Liver (tissue), 10 donors: ENCODE measurements at places on chromosomes 3 and 15. TPM values are rescaled to one million over a fixed set of nuclear protein-coding genes. Genes with fewer than 3 reads are reported as not detected.
A peak's percentile ranks its signal among the peaks of the same experiment; 100 is the strongest.

- no peak for DNase-seq
Observed at GRCh38 chr3:104286645-104287044, 1080.1 kb upstream of the ALCAM start.

GRCh38 chr3:171377859-171378258 is 82.3 kb downstream of the TNIK start:
- DNase-seq: no peak

DNA sequence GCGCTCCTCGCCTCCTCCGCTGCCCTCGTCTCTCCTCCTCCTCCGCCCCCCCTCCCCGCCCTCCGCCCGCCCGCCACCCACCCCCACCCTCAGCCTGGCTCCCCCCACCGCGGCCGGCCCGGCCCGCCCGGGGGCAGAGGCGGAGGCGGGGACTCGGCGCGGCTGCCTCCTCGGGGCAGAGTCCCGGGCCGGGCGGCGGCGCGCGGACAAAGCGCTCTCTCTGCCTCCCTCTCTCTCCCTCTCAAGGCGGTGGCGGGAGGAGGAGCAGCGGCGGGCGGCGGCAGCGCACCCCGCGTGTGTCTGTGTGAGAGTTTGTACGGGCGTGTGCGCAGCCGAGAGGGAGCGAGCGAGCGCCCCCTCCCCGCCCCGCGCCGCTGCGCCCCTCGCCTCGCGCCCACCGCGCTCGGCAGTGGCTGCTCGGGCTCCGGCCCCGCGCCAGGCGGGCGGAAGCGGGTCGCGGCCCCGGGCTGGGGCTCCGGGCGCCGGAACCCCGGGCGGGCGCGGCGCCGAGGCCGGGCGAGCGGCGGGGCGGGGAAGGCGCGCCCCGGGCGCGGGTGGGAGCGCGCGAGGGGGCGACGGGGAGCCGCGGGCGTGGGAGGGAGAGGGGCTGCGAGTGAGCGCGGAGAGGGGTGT is at the start of gene IGF2BP2:
IGF2BP2 (minus strand) TSS at position 37 of the 633 bp plus-strand sequence. CDS start 82 bp downstream, outside the sequence.
- DNase-seq: peak; percentile 83

DNA sequence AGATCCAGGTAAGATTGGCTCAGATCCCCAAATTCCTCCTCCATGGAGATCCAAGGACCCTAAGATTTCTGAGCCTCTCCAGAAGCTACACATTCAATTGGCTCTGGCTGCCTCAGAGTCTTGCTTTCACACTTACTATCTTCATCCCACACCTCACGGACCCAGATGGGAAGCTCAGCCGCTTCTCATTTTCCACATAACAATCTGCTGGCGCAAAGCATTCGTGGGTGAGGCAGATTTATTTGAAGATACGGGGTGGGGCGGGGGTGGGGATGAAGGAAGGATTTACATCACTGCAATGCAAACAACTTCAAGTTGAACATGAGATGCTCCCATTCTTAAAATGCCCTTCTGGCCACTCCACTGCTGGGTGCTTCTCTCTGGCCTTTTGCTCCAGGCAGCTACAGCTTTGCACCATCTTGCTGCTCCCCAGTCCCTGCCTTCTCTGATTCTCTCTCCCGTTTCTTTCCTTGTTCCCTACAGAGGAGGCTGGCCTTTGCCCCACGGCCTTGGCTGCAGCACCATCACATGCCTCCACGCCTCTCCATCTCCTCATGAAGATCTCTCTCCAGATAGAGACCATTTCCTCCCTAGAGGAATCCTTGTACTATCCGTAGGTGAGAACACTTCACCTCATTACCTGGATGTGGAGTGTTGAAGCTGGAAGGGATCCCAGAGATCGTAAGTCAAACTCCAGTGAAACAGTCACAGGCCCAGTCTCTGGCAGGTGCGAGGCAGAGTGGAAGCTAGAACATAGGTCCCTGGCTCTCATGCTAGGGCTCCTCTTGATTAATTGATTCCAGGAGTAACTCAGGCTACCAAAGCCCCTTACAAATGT is 175.9 kb downstream of the RPLP1 start:
- no peak for DNase-seq

GRCh38 chr15:36284911-36285310 is 294.5 kb upstream of the CDIN1 start:
- no peak for DNase-seq

DNA sequence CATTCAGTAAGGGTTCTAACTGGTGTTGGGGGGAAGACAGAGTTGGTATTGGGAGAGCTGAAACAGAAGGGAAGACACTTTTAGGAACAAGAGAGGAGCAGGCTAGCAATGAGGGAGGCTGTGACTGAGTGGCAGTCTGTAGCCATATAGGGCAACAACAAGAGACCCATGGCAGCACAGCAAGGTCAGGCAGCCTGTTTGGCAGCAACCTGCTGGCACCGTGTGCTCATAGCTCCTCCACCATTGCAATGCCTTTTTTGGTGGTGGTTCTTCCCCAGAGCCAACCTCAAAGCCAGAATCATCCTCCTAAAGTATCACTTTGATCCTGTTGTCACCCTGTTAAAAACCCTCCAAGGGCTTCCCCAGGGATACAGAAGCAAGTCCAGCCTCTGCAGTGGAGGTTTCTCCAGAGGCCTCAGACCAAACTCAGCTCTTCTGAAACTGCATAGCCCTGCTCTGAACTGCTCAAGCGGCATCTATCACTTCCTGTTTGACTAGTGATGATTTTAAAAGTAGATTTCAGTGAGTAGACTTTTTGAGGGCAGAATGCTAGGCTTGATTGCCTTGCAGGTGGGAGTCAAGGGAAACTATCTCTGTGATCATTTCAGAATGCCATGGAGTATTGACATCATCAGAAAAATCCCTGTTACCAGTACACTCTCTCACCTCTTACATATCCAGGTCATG is 176.9 kb downstream of the STAC start:
- no peak for DNase-seq

TMCO5A gene
- not detected for total RNA-seq

CCR8 gene
- not detected for total RNA-seq

GRCh38 chr3:120559242-120560061 is 36.7 kb upstream of the NDUFB4 start:
- no peak for DNase-seq

LYZL4 gene
- total RNA-seq: not detected

SPSB4 gene
- total RNA-seq: 1.2 TPM

DNA sequence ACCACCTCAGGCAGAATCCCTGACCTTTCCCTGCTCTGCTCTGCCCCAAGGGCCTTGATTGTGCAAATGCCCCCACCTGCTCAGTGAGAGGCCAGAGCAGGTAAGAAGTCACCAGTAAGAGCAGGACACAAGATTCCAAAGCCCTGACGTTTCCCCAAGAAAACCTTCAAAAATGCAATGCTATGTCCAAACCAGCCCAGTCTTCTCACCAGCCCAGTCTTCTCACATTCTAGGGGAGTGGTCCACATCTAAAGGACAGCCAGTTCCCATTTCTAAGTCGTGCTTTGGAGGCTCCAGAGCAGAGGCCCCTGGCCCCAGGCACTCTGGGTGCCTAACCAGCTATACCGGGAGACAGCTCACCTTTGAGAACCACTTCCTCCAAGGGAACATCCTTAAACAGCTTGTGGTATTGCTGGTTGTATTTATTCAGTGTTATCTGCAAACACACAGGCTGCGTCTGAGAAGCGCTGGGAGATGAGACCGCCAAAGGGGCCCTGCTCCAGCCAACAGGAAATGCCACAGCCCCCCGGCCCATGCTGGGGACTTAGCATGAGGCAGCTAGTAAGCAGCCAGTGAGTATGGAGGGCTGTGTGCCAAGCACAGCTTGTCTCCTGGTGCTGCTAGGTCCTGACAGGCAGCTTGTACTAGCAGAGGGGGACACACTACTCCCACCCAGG is 29.3 kb downstream of the GRAMD2A start:
- no peak for DNase-seq

DNA sequence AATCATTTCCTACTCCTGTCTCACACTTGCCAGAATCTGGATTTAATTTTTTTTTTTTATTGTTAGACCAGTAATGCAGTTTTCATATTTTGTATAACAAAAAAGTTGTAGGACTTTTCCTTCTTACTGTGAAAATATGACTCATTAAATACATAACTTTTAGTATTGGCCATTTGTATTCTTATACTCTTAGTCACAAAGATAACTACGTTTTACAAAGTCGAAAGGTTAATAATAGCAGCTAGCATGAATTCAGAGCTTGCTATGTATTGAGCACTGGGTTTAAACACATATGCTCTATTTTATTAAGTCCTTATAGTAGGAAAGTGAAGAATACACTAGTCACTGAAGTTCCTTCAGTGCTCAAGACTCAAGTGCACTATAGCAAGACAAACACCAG is 43.1 kb downstream of the LRRN1 start:
- DNase-seq: no peak

- no peak for DNase-seq
Observed at GRCh38 chr3:17266846-17267245, 382.1 kb downstream of the PLCL2 start.

GRCh38 chr3:10552631-10552943 is 47.2 kb upstream of the ATP2B2 start:
- DNase-seq: no peak

DNA sequence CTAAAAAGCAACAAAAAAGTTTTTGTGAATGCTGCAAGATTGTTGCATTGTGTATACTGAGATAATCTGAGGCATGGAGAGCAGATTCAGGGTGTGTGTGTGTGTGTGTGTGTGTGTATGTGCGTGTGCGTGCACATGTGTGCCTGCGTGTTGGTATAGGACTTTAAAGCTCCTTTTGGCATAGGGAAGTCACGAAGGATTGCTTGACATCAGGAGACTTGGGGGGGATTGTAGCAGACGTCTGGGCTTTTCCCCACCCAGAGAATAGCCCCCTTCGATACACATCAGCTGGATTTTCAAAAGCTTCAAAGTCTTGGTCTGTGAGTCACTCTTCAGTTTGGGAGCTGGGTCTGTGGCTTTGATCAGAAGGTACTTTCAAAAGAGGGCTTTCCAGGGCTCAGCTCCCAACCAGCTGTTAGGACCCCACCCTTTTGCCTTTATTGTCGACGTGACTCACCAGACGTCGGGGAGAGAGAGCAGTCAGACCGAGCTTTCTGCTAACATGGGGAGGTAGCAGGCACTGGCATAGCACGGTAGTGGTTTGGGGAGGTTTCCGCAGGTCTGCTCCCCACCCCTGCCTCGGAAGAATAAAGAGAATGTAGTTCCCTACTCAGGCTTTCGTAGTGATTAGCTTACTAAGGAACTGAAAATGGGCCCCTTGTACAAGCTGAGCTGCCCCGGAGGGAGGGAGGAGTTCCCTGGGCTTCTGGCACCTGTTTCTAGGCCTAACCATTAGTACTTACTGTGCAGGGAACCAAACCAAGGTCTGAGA is 4.7 kb downstream of the BHLHE40 start:
- no peak for DNase-seq

- no peak for DNase-seq
Observed at GRCh38 chr15:89019436-89019835, 68.8 kb upstream of the ABHD2 start.

BFSP2 gene
- not detected for total RNA-seq

- DNase-seq: no peak
Observed at GRCh38 chr3:111773484-111773883, 85.6 kb upstream of the PHLDB2 start.

GRCh38 chr3:64179860-64180259 is 45.4 kb downstream of the PRICKLE2 start:
- no peak for DNase-seq

DNA sequence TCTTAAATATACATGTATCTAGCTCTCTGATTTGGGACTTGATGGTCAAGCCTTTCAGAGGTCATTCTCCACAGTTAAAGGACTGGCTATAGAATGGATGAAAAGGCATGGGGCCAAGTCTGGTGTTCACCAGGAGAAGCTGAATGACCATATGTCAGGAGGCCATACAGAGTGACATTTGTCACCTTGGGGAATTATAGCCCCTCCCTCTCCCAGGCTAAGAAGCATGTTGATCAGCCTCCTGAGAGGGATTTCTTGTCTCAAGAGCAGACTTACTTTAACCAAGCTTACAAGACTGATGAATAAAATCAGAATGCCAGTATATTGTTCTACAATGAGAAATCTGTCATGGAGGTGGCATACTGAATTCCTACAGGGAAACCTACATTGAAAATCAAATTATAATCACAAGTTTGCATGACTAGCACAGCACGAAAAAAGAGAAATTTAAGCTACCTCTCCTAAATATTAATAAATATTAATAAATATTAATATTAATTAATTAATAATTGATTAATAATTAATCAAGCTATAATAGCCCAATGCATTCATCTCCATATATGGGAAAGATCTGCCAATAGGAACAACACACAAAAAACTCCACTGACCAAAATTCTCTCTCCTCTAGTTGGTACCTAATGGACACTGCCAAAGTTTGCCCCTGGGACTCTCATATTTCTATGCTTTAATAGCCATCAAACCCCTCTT is 47.3 kb downstream of the ATP8B4 start:
- no peak for DNase-seq

DNA sequence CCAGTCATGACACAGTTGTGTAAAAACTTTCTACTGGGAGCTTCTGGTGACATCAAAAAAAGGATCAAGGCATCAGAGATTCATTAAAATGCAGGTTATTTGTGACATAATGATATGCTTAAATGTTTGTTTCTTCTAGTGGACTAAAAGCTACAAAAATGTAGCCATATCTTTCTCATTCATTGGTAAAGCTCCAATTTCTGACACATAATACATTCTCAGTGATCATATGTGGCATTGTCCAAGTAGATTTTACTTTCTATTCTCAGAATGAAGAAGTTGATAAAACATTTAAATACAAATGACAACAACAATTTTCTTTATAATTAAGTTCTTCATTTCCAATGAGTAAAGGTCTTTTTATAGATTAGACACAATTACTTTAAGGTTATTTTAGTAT is 71.0 kb upstream of the ARHGEF26 start:
- no peak for DNase-seq

IGDCC3 gene
- total RNA-seq: not detected

FANCD2OS gene
- not detected for total RNA-seq

CIAO2A gene
- 147 TPM for total RNA-seq

DNA sequence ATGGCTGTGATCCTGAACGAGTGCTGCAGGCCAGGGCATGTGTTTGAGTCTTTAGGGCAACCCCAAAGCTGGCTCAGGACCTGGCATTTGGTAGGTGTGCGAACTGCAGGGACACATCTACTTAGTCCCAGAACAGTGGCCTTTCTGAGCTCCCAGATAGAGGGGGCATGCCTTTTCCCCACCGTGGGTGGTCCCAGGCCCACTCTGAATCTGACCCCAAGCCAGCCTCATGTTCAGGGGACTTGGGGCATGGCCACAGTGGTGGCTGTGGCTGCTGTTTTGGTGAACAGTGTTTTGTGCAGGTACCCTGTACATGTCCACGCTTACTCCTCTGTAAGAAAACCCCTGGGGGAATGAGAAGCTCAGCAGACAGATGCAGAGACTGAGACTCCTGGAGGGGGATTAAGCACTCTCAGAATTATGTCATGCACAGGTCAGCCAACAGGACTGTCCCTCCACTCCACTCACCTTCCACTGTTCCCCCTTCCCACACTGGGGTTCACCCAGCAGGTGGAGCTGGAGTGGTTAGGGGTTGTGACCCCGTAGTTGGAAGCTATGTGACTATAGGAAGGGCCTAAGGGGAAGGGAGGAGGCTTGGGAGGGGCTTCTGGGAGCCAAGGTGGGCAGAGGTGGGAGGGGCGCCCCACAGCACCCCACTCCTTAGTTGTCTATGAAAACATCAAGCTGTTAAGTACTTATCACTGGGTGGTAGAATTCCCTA is 16.4 kb downstream of the ESYT3 start:
- no peak for DNase-seq
